Uterus (tissue), 4 donors: ENCODE measurements at places on chromosomes 5 and 9. TPM values are rescaled to one million over a fixed set of nuclear protein-coding genes. Genes with fewer than 3 reads are reported as not detected.

STK32A gene
- total RNA-seq: 0.51 TPM

- DNase-seq: no peak
These were observed 37.4 kb downstream of the UBQLN1 start for GRCh38 chr9:83670381-83670780.

GRCh38 chr9:115328228-115328627 lies 210.3 kb upstream of the TNC start:
- peak; percentile 42 for DNase-seq

GRCh38 chr5:142902186-142902965 lies 132.2 kb downstream of the ARHGAP26 start:
- DNase-seq: no peak

FCN2 gene
- not detected for total RNA-seq
